ENCODE measurements at places on chromosomes 3 and 15. TPM values are rescaled to one million over a fixed set of nuclear protein-coding genes. Genes with fewer than 3 reads are reported as not detected.

DNA sequence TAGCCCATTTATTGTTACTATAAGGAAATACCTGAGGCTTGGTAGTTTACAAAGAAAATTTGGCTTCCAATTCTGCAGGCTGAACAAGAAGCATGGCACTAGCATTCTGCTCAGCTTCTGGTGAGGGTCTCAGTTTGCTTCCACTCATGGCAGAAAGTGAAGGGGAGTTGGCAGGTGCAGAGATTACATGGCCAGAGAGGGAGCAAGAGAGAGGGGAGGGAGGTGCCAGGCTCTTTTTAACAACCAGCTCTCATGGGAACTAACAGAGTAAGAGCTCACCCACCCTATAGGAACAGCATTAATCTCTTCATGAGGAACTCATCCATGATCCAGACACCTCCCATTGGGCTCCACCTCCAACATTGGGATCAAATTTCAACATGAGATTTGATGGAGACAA, 437.9 kb downstream of the CHL1 start:
- no peak for DNase-seq

DNA sequence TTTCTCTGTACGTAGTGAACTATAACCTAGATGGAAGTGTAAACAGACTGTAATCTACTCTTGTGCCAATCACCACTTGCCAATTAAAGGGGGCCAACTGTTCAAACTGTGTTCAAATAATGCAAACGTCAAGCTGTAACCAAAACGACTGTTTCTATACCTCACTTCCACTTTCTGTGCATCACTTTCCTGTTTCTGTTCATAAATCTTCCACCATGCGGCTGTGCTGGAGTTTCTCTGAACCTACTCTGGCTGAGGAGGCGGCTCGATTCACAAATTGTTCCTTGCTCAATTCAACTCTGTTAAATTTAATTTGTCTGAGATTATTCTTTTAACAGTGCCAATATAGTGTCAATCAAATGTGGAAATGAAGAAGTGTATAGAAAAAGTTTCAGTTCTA, 206.7 kb upstream of the TBC1D5 start:
- DNase-seq: no peak

DNA sequence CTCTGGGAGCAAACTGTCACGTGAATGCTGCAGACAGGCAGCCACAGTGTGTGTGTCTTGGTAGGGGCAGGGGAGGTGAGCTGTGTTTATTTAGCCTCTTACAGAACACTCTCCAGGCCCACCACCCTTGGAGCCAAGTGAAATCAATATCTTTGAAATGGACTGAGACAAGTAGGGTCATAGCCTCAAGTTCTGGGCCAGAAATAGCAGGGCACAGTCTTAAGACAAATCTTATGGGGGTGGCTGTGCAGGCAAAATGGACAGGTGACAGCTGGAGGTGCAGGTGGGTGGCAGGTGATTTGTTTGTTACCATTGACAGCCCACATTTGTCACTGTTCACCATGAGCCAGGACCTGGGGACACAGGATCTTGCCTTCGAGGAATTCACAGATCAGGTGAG, 93.6 kb upstream of the NMNAT3 start:
- no peak for DNase-seq

GRCh38 chr15:83365370-83365938, 81.0 kb upstream of the BNC1 start:
- DNase-seq: peak; percentile 49

GRCh38 chr3:39900462-39901002, 91.1 kb downstream of the MYRIP start:
- no peak for DNase-seq

DNA sequence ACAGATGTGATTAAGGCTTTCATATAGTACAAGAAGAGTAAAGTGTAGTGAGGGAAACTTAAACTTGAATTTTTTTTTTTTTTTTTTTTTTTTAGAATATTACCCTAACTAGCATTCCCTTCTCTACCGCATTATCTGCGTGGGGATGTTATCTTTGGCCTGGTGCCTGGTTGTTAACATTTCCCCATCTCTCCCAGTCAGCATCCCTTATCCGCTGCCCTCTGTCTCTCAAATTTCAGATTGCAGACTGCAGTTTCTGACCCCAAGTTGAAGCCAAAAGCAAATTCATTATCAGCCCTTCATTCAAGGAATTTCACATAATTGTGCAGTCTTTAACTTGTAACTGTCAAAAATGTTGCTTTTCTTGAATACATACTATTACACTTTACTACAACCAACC, 353.0 kb downstream of the PLOD2 start:
- DNase-seq: peak; percentile 29

- no peak for DNase-seq
These were observed 112.4 kb downstream of the FRMD5 start for GRCh38 chr15:44082558-44083157.

- DNase-seq: peak; percentile 34
These were observed 30.7 kb downstream of the SEMA7A start for GRCh38 chr15:74402873-74403587.

- DNase-seq: no peak
These were observed 499.0 kb upstream of the UBE2E2 start for GRCh38 chr3:22704166-22704565.

DNA sequence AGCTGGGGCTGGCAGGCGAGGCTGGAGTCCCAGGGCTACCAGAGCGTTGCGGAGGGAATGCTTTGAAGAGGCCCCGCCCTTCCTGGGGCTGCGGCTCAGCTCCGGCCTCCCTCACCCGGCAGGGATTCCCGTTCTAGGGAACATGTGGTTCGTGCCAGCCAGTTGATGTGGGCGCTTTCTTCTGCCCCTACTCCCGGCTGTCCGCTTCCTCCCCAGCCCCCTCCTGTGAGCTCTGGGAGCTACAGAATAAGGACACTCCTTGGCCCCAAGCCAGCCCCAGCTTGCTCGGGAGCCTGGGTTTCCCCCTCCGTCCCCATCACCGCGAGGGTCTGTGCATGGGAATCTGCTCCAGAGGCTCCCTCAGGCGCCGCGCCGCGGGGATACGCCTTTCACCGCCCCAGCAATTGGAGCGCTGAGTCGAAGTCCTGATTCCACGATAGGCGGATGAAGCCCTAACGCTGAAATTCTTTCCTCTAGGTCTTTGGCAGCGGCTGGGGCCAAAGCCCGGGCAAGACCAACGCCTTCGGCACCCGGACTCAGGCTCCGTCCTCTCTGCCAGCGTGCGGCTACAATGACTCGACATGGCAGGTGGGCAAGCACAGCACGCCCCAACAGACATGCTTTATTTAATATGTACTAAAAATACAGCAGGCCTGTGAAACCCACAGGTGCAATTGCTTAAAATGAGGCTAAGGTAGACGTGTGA, 69.5 kb downstream of the KLF15 start:
- peak; percentile 82 for DNase-seq

- DNase-seq: peak; percentile 58
These were observed 6.3 kb upstream of the CDC25A start for GRCh38 chr3:48194446-48195071.

DNA sequence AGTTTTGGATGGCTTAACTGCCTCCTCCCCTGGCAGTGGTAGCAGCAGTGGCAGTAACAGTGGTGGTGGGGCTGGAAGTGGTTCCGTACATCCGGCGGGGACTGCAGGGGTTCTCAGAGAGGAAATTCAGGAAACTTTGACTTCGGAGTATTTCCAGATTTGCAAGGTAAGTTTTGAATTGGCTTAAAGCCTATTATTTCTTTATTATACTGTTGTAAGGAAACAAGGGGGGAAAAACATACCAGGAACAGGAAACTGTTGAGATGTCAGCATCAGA, 1.5 kb downstream of the STXBP5L start:
- no peak for DNase-seq

- DNase-seq: no peak
These were observed 177.8 kb downstream of the WNT5A start for GRCh38 chr3:55309336-55309735.

DNA sequence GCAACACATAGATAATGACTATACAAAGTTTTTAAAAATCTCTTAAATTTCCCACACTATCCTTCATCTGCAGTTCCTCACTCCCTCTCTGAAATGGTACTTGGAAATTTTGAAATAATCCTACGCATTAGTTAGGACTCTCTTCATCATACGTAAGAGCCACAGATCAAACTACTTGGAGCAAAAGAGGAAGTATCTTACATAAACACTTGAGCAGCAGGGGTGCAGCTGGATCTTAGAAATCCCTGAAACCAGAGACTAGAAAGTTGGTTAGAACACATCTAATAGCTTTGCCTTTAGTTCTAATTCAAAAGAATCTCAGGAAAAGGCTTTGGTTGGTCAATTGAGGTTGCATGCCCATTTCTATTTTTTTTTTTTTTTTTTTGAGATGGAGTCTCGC, 38.8 kb upstream of the ZNF445 start:
- DNase-seq: no peak

GRCh38 chr3:45657853-45658252, 31.3 kb upstream of the SACM1L start:
- DNase-seq: no peak

GRCh38 chr3:177351206-177351605, 153.9 kb upstream of the TBL1XR1 start:
- no peak for DNase-seq

DNA sequence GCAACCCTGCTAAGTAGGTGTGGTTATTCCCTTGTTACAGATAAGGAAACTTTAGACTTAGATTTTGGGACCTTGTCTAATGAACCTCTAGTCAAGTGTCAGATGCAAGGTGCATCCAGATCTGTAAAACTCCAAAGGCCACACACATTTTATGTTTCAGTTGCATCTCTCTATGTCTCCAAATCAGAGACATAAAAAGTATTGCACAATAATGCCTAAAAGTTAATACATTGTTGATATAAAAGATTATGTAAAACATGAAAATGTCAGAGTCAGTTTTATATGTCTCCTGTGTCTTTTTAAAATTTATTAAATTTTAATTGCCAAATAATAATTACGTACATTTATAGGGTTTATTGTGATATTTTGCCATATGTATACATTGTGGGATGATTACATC, 408.5 kb downstream of the NTRK3 start:
- DNase-seq: no peak

DNA sequence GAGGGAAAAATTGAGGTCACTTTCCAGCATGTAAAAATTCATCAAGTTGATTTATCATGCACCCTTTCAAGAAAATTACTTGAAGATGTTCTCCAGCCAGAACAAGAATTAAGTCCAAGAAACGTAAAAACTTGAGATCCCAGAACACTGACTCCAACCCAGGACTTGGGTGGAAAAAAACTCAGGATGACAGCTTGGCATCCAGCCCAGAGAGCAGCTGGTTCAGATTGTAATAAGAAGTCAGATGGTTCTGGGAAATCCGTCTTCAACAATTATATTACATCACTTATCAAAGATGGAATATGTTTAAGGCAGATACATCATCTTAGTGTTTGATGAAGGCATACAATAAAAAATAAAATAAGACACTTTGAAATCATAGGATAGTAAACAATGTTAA, 23.0 kb upstream of the DNAJC13 start:
- peak; percentile 53 for DNase-seq

DNA sequence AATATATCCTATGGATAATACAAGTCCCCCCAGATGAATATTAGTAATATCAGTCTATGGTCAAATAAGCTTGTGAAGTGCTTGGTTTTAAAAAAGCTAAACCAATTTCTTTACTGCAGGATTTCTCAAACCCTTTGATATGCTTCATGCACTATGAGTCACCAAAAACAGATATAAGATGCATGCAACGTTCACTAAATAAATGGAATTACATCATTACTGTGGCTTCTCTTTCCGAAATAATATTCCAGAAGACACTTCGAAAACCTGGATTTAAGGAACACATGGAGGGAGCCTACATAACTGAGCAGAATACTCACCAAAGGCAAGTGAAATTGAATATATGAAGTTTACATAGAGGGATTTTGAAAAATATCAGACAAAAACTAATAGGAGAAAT, 126.3 kb upstream of the ABI3BP start:
- no peak for DNase-seq

- DNase-seq: peak; percentile 47
These were observed 6.8 kb upstream of the TXNRD3 start for GRCh38 chr3:126661532-126662364.

DNA sequence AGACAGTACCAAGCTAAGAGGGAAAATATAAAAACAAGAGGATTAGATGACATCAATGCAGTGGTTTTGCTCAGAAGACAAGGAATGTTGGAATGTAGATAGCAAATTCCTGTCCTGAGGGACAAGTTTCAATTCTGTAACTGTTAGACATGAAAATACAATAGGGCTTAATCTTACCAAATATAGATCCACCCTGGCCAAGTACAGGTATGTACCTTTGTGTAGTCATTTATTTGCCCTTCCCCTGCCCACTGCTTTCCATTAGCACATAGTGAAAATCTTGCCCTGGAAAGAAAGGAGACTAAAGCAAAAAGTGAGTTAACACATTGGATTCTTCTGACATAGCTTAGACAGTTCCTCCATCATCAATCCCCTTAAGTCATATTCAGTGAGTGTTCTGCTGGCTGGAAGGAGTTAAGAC, 389.0 kb upstream of the THBS1 start:
- DNase-seq: no peak

DNA sequence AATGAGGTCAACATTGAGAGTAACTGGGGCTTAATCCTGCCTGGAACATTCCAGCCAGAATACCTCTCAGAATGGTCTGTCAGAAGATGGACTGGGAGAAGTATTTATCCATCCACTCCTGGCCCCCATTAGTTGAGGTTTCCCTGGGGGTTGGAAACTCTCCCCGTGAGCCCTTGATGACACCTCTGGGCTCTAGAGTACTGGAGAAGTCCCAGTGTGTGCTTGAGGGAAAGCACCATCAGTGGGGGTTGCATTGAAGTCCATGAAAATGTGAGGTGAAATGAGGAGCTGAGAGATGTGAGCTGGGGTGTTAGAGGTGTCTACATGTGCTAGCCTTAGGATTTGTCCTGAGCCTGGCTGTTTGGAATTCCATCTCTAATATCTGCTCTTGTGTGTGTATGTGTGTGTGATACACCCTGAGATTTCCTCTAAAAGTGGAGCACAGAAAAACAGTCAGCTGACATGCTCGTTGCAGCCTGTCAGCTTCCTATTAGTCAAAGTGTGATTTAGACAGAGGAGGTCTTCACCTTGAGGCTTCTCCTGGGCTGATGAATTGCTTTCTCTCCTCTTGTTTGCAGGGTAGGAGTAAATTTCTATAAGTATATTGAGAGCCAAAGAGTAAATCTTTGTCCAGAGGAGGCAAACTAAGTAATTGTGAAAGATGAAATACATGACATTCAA, 67.6 kb downstream of the NR1D2 start:
- no peak for DNase-seq

GRCh38 chr3:156811089-156811862, 14.9 kb upstream of the LEKR1 start:
- no peak for DNase-seq

GRCh38 chr3:120708408-120708807, 26.4 kb upstream of the HGD start:
- DNase-seq: no peak

- no peak for DNase-seq
These were observed 65.2 kb downstream of the TPRA1 start for GRCh38 chr3:127525373-127525772.

Gene GP5
- not detected for total RNA-seq

Gene APOD
- 603 TPM for total RNA-seq

Gene EIF4E3
- 55.7 TPM for total RNA-seq

Gene C3orf80
- 0.15 TPM for total RNA-seq

Gene REC114
- total RNA-seq: 0.84 TPM

Gene OR5K2
- total RNA-seq: not detected

Gene SUCNR1
- 0.12 TPM for total RNA-seq

Gene KIAA1143
- 37.2 TPM for total RNA-seq

Gene GP9
- total RNA-seq: not detected

Gene SQOR
- total RNA-seq: 19.2 TPM

Gene KNL1
- 0.89 TPM for total RNA-seq

Gene GUCA1C
- 1.8 TPM for total RNA-seq

Gene ACP3
- 1.1 TPM for total RNA-seq

Gene SKOR1
- total RNA-seq: 0.07 TPM

Gene CORO2B
- 5.9 TPM for total RNA-seq

Gene CHDH
- total RNA-seq: 12.7 TPM

Gene NAA80
- total RNA-seq: 6.7 TPM
